ENCODE measurements at places on chromosomes 5 and 9. TPM values are rescaled to one million over a fixed set of nuclear protein-coding genes. Genes with fewer than 3 reads are reported as not detected.

The LRRC19 gene
- total RNA-seq: not detected

The HBEGF gene
- total RNA-seq: 1.2 TPM

The IFNB1 gene
- not detected for total RNA-seq

The SAXO1 gene
- total RNA-seq: under 0.01 TPM

The ADAMTS19 gene
- 36.3 TPM for total RNA-seq

The CCL27 gene
- total RNA-seq: not detected

The SPATA31E1 gene
- not detected for total RNA-seq

The TCF7 gene
- total RNA-seq: 0.28 TPM
